ENCODE measurements at places on chromosomes 2 and 18. TPM values are rescaled to one million over a fixed set of nuclear protein-coding genes. Genes with fewer than 3 reads are reported as not detected.

DNA sequence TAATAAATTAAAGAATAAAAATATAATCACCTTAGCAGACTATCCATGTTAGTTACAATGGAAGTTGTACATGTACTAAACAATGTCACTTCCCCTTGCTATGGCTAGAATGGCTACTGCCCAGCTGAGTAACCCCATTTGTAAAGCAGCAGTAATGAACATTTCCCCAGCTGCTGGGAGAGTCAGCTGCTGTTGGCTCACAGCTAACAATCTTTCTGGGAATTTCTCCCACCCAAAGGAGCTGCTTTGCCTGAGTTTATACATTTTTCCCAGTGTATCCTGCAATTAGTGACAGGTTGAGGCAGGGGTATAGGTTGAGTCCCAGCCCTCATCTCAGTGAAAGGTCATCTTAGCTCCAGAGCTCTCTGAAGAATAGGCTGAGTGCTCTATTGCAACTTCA lies 665.6 kb upstream of the KLHL29 start:
- no peak for DNase-seq

DNA sequence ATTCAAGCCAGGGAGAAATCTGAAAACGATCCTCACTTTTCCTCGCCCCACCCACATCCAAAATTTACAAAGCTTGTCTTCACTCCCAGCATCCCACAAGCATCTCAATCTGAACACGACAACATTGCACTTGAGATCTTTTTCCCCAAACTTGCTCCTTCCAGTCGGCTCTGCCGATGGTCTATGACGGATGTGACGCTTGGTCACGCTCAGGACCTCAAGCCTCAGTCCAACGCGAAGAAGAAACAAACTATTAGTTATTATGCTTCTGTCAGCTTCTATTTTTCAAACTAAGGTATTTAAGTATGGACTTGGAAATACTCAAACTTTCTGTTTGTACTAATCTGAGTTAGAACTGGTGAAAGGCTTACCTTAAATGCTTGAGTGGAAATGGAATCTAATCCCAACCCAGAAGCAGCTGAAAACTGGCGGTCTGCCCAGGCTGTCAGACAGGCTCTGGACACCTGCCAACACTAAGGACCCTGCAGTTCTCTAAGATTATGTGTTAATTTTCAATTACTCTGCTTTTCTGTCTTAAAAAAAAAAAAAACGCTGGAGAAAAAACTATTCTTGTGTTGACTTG lies 132.1 kb upstream of the DNMT3A start:
- DNase-seq, result no peak

- DNase-seq, result no peak
These were observed 116.5 kb upstream of the ZNF804A start for GRCh38 chr2:184481865-184482264.

CTAGE1 gene
- not detected for total RNA-seq

Data from vagina (tissue), 2 donors.